ENCODE measurements at places on chromosomes 12 and 14.

- no peak for DNase-seq
Observed at GRCh38 chr14:52154992-52155650, 86.3 kb upstream of the NID2 start.

DNA sequence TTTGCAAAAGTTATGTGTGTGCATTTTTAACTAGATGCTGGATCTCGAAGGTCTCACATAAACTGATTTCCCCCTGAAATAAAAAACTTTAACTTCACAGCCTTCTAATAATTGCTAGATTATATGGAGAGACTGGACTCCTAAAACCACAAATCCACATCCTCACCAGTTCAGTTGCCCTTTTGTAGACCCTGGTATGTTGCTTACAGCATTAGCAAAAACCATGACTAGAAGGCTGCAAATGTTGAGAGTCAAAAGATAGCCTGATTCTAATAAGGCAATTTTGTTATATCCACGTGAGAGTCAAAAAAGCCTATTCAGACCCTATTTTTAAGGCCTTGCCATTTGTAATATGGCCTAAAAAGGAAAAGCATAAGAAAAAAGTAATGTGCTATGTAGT, 37.4 kb downstream of the RASSF8 start:
- no peak for DNase-seq

DNA sequence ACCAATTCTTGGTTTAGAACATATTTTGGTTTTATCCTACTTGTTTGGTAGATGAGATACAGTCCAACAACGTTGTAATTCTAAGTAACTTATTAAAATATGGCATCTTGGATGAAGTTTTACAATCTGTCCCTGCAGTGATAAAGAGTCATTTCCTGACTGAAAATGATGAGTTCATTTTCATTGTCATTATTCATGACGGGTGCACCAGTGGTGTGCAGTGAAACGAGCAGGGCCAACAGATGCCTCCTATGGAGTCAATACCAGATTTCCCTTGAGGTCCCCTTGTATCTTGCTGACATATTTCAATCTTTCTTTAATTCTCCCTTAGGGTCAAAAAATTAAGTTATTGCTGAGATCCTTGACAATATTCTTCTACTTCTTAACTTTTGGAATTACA, 438.5 kb downstream of the LRIG3 start:
- DNase-seq = no peak

GRCh38 chr12:109458771-109459208, 18.3 kb downstream of the KCTD10 start:
- no peak for DNase-seq

GRCh38 chr12:110224379-110225304, 56.4 kb upstream of the ATP2A2 start:
- peak; percentile 67 for DNase-seq

DNA sequence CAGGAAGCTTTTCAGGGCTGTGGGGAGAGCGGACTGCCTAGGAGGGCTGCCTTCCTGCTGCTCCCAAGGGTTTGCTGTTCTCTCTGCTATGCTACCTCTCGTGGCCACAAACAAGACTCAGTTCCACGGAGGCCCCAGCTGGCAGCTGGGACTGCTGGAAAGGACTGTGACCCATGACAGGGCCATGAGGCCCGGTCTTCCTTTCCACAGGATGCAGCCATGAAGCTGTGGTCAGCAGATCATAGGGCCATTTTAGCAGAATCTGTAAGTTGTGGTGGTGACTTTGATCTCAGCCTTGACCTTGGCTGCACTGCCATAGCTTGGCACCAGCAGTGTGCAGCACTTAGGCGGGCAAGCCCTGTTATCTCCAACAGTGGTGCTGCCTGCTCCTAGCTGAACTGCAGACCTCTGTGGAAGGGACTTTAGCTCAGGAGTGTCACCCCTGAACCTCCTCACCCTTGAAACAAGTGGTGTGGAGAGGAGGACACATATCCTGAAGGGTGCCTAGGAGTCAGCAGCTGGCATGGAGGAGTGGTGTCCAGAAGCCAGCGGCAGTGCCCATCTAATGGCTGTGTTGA, 12.3 kb downstream of the KRT80 start:
- no peak for DNase-seq

DNA sequence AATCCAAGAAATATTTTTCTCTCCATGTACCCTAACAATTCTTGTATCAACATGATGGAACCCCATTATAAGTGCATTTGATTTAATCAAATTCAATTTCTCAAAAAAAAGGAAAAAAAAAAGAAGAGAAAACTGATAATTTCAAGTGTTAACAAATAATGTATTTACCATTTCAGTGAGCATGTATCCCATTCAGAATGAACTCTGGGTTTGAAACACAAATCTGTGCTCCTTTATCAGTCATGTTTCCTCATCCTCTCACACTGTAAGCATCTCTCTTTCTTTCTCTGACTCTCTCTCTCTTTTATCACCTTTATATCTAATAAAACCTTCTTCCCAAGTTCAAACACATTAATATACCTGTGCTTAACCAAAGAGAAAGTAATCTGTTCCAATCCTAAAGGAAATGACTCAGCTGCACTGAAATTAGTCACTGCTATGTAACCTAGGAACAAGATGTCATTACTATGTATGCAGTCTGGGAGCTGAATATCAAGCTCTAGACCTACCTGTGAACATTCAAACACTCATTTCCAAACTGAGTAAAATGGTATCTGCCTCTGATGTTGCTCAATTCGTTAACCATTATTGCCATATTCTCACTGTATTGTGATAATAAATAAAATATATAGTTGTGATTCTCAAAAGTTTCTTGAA, 135.0 kb upstream of the LRIG3 start:
- DNase-seq = peak; percentile 76

DNA sequence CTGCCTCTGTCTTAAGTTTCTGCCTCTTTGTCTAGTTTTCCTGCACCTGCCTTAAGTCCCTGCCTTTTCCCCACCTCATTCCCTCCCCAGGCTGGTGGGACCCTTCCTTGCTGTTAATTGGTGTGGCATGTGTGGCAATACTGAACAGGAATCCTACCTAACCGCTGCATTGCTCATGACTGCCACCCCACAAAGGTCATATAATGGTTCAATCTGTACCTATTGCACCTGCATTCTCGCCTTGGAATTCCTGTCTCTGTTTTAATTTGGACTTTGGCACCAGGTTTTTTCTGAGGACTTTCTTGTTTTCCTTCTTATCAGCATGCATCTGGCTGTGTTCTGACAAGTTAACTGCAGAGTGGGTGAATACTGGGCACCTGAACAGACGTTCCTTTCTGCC, 966.2 kb upstream of the TMEM132C start:
- no peak for DNase-seq

DNA sequence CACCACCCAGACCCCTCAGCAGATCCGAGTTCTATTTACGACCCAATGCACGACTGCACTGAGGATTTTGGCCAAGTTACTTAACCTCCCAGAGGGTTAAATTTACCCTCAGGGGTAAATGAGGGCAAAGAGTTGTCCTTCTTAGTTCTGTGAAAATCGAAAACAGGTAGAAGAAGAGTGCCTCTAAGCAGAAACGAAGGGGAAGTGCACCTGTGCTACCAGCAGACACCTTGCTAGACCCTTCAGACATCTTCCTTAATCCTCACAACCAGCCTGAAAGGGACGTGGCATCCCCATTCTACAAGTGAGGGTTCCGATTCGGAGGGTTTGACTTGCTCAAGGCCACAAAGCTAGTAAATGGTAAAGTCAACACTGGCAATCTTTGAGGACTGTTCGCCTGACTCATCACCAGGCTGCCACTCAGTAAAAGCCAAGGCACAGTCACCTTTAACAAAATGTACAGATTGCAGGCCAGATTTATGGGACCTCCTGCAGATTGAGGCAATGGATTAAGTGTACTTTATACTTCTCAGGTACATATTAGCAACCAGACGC, 1.6 kb downstream of the GSG1 start:
- DNase-seq = peak; percentile 55

DNA sequence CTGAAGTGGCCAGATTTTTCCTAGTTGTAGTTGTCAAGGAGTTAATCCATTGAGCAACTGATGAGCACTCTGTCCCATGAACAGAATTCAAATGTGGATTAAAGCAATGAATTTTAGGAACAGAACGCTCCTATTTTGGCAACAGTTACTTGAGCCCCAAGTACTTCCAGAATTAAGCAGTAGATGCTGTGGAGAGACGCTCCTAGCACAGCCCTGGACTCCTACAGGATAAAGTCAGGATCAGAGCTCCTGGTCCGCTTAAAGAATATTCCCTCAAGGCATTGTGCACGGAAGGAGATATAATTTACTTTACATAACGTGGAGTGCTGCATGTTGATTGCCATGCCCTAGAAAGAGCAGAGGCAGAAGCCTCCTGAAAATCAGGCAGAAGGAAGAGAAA, 53.4 kb downstream of the FLRT2 start:
- DNase-seq = no peak

DNA sequence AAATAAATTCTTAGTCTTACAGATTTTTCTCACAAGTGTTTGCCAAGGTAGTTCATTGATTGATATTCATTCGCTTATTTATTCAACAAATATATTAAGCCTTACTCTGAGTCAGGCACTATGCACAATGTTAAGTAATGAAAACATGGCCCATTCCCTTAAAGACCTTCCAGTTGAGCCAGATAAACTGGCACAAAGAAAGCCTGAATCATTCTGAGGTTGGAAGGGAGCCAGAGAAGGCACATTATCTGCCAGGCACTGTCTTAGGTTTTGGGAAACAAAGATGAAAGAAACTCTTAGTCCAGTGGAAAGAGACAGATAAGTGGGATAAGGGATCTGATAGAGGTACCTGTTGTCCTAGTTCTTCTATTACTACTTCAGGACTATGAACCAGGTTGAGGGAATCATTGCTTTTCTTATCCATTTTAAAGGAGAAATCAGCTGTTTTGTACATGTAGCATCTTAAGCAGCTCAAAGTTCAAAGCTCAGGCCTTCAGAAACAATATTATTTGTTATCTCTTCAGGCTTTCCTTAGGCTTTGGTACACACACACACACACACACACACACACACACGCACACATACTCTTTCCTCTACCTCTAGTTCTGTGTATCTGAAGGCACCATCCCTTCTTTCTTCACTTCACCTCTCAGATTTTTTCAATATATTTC, 27.0 kb downstream of the PDE6H start:
- DNase-seq = no peak

DNA sequence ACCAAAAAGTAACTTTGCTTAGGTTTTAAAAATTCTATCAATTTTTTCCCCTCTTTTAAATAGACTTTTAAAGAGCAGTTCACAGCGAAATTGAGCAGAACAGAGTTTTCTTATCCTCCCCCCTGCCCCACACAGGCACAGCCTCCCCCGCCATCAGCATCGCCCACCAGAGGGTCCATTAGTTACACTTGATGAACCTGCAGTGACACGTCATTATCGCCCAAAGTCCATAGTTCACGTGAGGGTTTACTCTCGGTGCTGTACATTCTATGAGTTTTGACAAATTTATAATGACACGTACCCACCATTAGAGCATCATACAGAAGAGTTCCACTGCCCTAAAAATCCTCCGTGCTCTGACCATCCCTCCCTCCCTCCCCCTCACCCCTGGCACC, 58.4 kb downstream of the FZD10 start:
- DNase-seq = no peak

GRCh38 chr12:73935817-73936216, 601.8 kb upstream of the ATXN7L3B start:
- DNase-seq = no peak

GRCh38 chr14:76918782-76919394, 92.7 kb downstream of the LRRC74A start:
- DNase-seq = peak; percentile 95

DNA sequence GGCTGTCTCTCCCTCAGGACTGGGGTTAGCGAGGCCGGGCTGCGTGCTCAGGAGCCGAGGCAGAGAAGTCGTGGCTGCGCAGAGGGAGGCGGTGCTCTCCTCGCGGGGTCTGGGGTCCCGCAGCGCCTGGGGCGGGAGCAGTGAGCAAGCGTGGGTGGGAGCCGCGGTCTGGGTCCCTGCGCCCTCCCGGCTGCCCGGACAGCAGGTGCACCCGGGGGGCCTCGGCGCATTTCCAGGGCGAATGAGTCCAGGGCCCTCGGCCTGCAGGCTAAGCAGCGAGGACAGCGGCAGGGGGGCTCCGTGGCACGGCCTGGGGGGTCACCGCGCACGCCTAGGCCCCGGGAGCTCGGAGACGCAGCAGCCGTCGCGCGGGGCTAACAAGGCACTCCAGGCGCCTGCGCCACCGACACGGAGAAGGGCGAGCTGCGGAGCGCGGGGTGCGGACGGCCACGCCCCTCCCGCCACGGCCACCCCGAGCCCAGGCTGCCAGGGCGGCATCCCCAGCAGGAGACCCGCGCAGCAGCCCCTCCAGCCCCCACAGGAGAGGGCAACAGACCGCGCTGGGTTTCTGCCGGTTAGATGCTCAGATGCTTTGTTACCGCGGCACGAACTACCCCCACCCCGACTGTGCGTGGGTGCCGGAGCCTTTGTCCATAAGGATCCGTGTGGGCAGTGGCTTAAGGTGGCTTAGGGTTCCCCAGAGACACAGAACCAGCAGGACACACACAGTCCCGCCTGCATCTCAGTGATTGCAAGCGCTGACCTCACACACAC, 117.7 kb upstream of the C14orf180 start:
- DNase-seq = no peak

DNA sequence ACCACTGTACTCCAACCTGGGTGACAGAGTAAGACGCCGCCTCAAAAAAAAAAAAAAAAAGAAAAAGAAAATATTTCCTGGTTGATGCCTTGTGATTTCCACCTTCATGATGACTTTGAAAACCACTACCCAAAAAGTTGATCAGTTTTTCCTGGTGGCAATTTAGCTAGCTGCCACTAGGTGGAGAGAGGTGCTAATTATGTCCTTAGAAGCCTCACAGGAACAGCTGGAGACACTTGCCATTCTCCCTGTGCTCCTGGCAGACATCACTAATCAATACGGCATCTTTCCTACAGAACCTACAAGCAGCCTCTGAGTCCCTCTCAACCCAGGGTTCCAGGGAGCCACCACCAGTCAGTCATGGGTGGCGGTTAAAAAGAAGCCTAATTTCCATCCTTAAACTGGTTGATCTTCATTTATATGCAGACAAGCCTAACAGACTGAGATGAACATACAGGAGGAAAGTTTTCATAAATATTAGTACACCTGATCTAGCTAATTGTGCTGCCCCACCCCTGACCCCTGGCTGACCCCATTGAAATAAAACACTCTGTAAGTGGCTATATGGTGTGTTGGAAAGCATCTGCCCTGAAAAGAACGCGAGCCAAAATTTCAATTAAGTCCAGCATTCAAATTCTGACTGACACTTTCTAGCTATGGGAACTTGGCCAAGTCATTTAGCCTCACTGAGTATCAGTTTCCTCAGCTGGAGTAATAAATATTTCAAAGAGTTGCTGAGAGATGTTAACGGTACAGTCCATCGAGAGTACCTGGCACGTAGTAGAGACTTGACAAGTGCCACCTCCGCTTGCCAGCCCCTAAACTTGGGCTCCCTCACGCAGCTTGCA, 6.2 kb upstream of the OAS1 start:
- peak; percentile 22 for DNase-seq

- DNase-seq = no peak
Observed at GRCh38 chr14:56797569-56798446, 12.5 kb downstream of the OTX2 start.

Data from trophoblast cell (in vitro differentiated cells and primary cell).